Stimulated activated CD8-positive, alpha-beta memory T cell treated with anti-CD3 and anti-CD28 coated beads, Interleukin-15, amount 100 ng/mL, for 48 hours (primary cell): ENCODE measurements at places on chromosomes 3 and 15.

GRCh38 chr3:130725746-130726145 is 20.9 kb downstream of the PIK3R4 start:
- no peak for DNase-seq

GRCh38 chr3:186909078-186909853 is 21.1 kb upstream of the ST6GAL1 start:
- peak; percentile 65 for DNase-seq

- DNase-seq = no peak
Measured at GRCh38 chr15:59830873-59831272, 141.8 kb upstream of the BNIP2 start.

DNA sequence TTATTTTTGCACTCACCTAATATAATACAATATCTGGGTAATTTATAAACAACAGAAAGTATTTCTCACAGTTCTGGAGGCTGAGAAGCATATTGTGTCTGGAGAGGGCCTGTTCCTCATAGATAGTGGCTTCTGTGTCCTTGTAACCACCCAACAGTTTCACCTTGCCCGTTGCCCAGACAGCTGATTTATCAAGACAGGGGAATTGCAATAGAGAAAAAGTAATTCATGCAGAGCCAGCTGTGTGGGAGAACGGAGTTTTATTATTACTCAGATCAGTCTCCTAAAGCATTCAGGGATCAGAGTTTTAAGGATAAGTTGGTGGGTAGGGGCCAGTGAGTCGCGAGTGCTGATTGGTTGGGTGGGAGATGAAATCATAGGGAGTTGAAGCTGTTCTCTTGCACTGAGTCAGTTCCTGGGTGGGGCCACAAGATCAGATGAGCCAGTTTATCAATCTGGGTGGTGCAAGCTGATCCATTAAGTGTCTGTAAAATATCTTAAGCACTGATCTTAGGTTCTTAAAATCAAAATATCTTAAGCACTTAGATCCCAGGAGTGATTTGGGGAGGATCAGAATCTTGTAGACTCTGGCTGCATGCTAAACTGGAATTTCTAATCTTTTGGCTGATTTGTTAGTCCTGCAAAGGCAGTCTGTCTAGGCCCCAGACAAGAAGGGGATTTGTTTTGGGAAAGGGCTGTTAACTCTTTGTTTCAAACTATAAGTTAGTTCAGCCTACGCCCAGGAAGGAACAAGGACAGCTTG is 33.9 kb upstream of the C15orf39 start:
- DNase-seq = peak; percentile 11

DNA sequence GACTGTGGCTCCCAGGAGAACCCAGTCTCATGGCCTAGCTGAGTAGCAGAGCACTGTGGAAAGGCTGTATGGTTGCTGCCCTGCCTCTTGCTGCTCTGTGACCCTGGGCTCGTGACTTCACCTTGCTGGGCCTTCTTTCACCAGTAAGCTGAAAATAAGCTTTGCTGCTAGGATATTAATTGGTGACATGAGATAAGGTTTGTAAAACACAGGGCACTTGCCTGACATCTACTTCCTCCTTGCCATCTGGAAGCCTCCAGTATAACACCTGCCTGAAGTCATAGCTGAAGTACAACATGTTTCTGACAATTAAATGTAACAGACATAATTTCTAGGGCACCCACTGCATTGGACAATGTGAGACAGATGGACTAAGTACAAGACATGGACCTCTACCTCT is 53.6 kb downstream of the CLEC3B start:
- no peak for DNase-seq

GRCh38 chr3:130897316-130897715 is 3.4 kb downstream of the ATP2C1 start:
- no peak for DNase-seq

DNA sequence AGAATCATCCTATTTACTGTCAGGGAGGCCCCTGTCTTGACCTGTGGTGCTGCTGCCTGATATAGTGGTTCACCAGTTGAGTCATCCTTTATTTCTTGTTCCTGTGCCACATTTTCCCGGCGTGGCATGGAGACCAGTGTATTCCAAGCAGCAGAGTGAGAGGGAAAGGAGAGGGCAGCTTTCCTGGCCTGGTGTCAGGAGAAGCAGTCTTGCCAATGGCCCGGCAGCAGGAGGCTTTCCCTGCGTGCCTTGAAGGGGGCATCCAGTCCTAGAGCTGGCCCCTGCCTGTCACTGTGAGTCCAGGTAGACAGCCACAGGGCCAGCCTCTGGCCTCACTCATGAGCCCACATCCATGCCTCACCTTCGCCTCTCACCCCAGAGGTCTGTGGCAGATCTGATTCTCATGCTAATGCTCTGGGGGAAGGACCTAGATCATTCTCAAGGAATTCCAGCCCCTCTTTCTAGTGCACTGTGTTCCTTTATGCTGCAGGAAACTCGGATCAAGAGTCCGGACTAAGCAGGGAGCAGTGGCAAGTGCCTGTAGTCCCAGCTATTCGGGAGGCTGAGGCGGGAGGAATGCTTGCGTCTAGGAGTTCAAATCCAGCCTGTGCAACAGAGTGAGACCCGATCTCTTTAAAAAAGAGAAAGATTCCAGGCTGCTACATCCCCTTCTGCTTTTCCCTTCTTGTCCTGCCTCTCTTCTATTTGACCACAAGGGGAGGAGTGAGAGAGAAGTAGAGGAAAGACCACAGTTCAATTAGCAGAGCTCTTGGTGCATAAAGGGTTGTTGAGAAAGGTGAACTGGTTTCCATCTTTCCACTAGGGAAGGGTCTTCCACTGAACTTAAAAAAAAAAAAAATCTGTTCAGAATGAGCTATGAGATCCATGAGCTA is 66.8 kb upstream of the HACD2 start:
- no peak for DNase-seq

- no peak for DNase-seq
Measured at GRCh38 chr3:162302983-162303624, 806.5 kb downstream of the OTOL1 start.

DNA sequence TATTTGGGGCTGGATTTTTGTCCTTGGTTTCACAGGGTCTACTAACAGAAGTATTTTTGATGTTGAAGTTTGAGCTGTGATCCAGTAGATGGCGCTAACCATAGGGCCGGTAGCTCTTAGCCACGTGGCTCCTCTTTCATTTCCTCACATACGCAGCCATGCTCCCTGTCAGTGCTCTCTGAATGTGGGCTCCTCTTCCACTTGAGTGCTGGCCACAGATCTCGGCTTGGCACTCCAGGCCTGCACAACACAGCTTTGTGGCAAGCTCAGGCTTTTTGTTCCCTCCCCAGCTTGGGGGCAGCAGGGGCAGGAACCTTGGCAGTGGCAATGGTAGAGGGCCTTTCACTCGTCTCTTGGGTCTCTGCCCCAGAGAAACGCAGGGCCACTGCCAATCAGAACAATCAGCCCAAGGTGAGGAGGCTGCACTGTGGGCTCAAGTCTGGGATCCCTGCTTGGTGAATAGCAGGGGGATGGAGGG is 18.6 kb upstream of the DNAAF4 start:
- DNase-seq = no peak

GRCh38 chr3:129282727-129283327 is 4.2 kb downstream of the HMCES start:
- no peak for DNase-seq

DNA sequence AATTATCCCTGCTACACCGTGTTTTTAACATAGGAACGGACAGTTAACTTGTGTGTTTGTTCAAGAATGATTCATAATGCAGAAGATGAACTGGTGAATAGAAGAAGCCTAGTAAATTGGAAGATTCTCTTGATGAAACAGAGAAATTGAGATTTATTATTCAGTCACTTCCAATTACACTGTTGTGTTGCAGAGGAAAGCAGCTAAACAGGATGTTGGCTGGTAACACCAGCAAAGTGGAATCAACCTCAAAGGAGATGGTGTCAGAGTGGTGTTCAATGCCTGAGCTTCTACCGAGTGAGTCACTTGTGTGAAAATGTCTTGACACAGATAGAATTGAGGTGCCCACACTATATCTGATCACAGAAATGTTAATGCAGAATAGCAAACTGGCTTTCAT is 399.6 kb downstream of the LPP start:
- no peak for DNase-seq

GRCh38 chr15:98920091-98920880 is 87.3 kb downstream of the PGPEP1L start:
- DNase-seq = no peak

DNA sequence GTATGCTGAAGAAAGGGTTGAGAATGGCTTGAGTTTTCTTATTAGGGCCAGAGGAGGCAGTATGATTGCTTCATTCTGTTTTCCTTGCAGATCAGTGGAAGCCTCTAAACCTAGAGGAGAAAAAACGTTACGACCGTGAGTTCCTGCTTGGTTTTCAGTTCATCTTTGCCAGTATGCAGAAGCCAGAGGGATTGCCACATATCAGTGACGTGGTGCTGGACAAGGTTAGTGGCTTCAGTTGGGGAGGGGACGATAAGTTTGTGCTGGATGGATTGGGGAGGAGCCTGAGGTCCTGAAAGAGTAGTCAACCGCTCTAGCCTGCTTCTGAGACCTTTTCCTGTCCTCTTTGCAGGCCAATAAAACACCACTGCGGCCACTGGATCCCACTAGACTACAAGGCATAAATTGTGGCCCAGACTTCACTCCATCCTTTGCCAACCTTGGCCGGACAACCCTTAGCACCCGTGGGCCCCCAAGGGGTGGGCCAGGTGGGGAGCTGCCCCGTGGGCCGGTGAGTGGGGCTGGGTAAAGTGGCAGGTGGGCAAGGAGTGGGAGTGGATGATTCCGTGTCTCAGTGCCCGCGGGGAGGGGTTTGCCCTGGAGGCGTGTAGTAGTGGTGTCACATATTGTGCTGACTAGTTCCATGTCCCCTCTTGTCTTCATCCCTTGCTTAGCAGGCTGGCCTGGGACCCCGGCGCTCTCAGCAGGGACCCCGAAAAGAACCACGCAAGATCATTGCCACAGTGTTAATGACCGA is 8.5 kb downstream of the EIF4G1 start:
- no peak for DNase-seq

DNA sequence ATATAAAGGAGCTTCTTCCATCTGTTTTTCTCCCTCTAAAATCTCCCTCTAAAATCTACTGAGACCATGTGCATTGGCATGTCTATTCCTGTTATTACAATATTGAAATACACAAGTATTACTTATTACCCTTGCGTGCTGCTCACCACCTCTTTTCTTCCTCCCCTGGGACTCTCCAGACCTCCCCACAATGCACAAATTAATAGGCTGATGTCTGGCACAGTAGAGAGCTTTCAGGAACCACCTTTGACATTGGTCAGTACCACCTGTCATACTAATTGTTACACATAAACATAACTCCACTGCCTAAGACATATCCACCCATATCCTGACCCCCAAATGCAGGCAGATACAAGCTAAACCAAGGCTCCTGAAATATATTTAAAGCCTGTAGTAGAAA is 722.6 kb downstream of the FHIT start:
- DNase-seq = no peak

DNA sequence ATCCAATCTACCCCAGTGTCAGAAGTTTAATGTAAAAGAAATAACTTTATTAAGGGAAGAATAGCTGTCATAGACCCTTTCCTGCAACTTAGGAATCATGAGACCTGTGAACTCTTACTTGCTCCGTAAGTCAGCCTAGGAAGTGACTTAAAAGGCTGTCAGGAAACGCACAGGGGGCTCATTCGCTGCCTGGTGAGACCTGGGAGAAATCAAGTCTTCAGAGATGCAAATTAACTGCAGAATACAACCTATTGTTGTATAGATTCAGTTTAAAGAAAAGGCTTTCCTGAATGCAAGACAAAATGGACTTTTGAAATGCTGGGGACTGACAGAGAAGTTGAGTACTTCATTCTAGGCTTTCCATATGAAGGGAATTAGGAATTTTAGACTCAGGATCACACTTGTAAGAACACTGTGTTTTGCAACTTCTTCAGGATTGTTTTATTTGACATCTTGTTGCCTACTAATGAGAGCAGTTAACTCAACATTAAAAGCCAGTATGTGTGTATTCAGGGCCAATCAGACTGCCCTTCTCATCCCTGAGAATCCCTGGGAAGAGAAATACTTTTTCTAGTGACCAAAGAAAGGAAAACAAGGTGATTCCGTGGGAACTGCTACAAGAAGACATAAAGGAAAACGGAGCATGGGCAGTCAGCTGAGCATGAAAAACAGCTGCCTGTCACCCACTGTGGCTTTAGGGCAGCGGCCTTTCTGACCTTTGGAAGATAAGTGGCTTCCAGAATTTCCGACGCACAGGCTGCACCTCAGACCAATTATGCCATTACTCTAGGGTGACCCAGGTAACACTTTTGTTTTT is 18.5 kb upstream of the DPPA4 start:
- DNase-seq = no peak

- DNase-seq = no peak
Measured at GRCh38 chr3:54045061-54045815, 77.1 kb upstream of the CACNA2D3 start.

DNA sequence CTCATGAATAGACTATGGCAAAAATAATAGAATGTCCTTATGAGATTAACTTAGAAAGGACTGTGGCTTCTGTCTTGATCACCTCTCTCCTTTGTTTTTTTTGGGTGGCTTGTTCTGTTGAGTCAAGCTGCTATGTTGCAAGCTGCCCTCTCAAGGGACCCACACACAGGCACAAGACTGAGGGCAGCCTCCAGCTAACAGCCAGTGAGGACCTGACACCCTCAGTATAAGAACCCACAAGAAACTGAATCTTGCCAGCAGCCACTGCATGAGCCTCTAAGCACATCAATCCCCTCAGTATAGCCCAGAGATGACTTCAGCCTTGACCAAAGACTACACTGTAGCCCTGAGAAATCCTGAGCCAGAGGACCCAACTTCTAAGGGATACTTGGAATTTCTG is 361.1 kb downstream of the MCTP2 start:
- DNase-seq = no peak

- no peak for DNase-seq
Measured at GRCh38 chr3:123547881-123548519, 36.9 kb downstream of the HACD2 start.

DNA sequence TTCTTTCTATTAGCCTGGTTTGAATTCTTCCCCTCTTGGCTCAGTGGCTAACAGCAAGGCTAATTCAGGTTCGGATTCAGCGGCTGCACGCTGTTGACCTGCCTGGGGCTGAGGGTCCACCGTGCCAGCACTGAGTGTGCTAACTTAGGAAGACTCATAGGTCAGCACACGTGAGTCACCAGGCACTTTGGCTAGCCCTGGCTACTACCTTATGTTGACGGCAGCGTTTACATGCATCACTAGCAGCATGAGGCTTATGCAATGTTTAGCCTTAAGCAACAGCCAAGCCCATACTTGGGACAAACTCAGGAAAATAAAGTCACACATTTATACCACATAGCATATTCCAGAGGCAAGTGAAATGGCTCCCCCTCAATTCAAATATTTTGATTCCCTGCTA is 137.7 kb downstream of the RAB11A start:
- no peak for DNase-seq

DNA sequence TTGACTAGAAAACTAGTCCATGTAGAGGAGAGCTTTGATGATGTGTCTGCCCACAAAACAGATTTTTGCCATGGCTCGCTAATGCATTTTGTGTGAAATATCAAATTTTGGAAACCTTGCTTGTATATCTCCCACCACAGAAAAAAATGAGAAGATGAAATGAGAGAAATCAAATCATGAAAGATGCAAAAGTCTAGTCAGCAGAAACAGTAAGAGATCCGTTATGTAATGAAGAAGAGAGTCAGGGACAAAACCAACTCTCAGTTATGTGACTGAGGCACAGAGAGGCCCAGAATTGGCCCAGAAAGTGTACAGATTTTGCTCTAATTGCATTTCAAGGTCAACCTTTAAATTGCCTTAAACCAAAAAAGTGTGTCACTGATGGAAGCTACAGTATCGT is 107.0 kb downstream of the FILIP1L start:
- DNase-seq = no peak

GRCh38 chr3:108315767-108316301 is 19.5 kb downstream of the HHLA2 start:
- no peak for DNase-seq

GRCh38 chr3:56683122-56683817 is at the start of gene TASOR:
Gene TASOR, minus strand, starts transcription at chr3:56683265. Its CDS starts 259 bp downstream, at chr3:56683006.
- peak; percentile 81 for DNase-seq
